Cerebellar nuclear complex (tissue), 1 donor: ENCODE measurements at places on chromosomes 11 and 22.

DNA sequence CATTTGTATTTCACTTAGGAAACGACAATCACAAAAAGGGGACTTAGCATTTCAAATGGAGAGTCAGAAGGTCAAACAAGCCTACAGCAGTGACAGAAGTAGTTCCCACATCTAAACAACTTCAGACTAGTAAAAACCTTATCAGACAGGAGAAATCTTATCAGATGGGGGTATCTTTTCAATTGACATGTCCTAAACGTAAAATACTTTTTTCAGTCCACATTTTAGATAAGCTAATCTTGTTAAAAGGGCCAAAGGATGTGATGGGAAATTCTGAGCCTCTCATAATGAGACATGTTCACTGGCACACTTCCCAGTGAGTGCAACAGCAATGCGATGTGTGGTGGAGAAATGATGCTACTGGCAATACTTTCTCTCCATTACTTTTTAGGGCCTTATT lies 2.4 kb downstream of the MAPK1 start:
- DNase-seq: no peak

DNA sequence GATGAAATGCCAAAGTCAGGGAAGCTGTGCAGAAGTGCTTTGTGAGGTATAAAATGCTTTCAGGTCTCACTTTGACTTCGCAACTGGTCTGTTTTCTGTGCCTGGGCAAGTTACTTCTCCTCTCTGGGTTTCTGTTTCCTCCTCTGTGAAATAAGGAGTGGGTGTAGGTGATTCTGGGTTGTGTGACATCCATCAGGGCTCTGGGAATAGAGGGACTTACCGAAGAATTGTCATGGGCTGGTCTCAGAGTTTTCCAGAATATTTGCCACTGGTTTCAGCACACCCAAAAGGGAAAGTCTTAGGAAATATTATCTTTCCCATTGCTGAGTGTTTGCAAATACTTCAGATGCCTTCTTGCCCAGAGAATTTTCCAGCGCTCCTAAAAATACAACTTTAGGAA lies 118.4 kb downstream of the KIAA1671 start:
- no peak for DNase-seq

- peak; percentile 3 for DNase-seq
These were observed 59.4 kb downstream of the PKNOX2 start for GRCh38 chr11:125223901-125224361.

GRCh38 chr11:12083380-12083779 lies 27.0 kb upstream of the MICAL2 start:
- no peak for DNase-seq

- DNase-seq: no peak
These were observed 37.4 kb upstream of the TOLLIP start for GRCh38 chr11:1346669-1347390.

- DNase-seq: no peak
These were observed 175.2 kb downstream of the SBF2 start for GRCh38 chr11:10118865-10119264.

DNA sequence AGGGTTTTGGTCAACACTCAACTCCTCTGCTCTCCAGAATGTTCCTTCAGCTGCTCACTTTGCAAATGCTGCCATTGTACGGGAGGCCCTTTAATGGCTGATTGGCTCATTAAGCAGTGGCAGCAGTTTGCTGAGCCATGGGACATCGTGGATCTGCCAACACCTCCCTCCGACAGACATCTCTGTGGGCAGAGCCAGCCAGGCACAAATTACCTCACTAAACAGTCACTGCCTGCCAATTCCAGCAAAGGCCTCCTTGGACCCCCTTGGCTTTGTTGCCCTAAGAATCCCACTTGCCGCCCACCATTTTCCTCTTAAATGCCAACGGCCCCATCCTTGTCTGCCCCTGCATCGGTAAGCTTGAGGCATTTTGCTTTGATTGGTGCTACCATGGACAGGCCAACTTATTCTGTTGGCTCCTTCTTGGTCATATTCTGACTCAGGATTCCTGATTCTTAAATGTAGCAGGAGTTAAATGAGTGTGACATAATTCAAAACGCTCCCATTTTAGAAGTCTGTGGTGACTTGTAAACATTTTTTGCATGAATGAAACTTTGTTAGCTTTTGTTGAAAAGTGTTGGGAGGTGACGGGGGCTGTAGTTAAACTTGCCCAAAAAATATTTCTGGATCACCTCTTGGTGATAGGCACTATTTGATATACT lies 57.5 kb upstream of the LMO2 start:
- no peak for DNase-seq

DNA sequence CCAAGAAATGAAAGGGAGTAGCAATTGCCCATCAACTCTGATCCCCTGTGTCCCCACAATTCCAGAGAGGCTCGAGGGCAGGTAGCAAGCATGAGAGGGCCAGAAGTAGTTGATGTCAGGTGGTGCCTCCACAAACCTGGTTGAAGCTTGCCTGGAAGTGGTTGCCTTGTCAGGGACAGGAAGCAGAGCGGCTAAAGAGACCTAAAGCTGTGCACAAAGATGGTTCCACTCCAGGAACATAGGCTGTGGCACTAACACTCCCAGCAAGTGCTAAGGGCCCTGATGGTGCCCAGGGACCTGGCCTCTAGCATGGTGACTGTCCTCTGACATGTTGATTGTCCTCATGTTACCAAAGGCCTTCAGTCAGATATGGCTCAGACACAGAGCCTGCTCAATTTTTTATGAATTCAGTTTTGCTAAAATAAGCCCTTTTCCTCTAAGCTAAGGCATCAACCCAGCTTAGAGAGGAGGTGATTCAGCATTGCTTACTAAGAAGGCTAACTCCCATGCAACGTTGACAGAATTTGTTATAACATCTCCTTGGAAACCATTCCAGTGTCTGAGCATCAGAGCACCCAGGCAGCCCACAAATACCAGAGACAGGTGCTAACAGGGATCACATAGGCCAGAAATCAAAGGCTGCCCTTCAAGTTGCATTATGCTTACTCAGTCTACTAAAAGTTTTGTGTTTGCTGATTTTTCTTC lies 196.3 kb upstream of the ARHGAP20 start:
- no peak for DNase-seq

DNA sequence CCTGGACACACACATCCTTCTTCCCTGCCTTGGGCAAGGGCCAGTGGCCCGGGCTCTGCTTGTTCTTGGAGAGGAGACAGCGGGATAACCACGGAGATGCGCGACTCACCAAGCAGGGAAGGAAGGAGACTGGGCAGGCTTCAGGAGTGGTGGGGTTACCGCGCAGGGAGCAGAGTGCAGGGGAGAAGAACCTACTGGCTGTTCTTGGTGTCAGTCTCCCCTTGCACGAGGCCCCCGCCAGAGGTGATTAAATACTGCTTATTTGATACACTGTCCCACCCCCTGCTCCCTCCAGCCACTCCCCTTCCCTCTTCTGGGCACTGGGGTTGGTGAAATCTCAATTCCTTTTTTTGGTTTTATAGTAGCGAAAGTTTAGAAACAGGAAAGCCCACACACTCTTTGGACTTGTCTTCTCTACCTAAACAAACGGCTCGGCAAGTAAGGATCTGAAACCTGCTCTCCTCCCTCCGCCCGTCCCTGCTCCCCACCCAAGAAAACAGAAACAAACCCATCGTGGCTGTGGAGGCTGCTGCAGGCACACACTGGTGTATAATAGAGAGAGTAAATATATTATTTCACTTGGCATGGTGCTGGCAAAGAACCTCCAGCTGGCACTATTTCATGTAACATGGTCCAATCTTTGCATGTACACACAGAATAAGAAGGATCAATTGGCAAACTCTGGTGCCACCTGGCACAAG lies 10.8 kb downstream of the LARGE2 start:
- no peak for DNase-seq

DNA sequence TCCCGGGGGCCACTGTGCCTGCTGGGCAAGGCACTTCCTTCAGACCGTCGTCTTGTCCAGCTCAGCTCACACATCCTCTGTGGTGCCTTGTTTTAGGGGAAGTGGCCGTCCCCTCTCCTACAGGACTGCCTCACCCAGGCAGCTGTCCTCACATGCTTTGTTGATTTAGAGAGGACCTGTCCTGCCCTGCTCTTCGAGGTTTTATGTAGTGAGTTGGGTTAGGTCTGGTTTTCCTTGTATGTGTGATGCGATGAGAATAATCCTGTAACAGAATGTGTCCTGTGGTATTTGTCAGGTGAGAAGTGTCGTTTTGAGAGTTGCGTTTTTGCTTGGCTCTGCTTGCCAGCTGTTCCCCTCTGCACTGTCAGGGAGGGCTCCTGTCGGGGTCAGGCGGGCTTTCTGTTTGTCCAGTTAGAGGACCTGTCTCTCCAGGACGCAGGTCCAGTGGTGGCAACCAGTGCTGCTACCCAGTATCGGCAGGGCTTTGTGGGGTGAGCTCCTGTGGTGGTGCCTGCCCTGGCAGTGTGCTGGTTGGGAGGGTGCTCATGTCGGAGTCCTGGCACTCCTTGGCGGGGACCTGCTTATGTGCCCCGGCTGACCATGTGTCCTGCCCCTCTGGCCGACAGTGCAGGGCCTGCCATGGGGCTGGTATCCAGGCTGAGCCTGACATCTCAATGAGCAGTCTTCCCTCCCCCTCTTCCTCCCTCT lies 41.3 kb downstream of the MUC6 start:
- DNase-seq: no peak

DNA sequence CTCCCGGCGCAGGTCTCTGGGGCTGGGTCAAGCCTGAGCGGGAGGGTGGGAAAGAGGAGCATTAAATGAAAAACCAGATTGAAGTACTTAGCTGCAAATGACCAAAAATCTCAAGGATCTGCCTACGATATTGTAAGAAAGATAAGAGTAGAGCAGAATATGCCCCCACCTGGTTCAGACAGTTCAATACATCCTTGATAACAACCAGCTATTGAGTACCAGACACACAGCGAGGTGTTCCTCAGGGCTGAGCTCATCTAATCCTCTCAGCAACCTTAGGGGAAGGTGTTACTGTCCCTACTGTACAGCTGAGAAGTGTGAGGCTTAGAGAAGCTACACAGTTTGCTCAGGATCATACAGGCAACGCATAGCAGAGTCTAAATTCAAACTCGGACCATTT lies 27.4 kb upstream of the HMGXB4 start:
- DNase-seq: no peak

DNA sequence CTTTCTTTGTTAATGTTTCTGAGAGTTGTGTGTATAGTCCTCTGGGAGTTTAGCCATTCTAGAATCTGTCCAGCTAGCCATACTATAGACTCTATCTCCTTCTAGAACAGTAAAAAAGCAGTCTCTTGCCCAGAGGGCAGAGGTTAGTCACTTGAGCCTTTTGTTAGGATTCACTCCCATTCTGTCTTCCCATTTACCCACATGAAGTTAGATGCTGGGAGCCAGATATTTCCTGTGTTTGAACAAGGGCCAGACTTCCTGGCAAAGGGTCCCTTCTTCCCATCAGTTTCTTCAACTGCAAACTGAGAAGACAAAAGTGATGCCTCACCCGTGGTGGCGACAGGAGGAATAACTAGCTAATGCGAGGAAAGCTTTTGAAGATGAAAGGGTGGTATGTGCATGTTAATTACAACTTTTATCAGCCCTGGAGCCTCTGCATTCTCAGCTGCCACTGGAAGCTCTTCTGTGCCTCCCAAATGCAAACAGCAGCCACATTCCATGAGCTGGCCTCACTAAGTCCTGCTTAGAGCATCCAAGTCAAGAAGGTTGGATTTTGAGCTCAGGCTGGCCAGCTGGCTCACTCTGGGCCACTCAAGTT lies 12.8 kb downstream of the CD44 start:
- no peak for DNase-seq

DNA sequence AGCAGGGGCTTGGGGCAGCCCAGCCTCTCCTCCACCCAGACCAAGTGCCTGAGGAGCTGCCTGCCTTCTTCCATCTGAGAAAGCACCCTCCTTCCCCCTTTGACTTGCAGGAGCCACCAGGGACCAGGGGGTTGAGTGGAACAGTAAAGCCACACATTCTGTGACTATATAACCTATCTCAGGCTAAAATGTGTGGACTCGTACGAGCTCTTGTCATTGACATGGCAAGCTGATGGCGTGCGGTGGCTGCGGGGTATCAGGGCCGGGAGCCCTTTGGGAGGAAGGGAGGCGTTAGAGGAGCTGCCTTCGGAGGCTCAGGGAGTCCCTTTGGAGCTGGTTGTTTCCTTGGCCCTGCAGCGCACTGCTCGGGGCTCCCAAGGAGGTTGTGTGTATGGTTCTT lies 84.5 kb downstream of the CEP164 start:
- DNase-seq: no peak

DNA sequence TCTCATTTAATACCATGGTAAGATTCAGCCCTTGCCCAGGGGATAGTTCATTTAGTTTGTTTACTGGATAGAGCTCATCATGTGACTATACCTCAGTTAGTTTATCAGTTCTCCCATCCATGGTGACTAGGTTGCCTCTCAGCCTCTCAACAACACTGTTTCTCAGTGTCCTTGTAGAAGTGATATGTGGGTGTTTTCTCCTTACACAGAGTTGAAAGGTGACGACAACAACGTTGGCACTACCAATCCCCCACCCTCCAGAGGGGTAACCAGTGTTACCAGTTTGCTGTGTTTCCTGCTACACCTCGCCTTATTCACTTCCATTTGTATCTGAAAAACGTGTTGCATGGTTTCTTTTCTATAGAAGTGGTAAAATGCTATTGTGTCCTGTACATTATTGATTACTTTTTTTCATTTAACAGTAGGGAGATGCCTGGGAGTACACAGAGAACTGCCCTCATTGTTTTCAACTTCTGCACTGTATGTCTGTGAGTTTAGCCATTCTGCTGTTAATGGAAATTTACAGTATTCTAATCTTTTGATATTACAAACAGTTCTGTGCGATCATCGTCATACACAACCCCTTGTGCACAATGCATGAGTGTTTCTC lies 11.6 kb downstream of the NEAT1 start:
- DNase-seq: no peak

DNA sequence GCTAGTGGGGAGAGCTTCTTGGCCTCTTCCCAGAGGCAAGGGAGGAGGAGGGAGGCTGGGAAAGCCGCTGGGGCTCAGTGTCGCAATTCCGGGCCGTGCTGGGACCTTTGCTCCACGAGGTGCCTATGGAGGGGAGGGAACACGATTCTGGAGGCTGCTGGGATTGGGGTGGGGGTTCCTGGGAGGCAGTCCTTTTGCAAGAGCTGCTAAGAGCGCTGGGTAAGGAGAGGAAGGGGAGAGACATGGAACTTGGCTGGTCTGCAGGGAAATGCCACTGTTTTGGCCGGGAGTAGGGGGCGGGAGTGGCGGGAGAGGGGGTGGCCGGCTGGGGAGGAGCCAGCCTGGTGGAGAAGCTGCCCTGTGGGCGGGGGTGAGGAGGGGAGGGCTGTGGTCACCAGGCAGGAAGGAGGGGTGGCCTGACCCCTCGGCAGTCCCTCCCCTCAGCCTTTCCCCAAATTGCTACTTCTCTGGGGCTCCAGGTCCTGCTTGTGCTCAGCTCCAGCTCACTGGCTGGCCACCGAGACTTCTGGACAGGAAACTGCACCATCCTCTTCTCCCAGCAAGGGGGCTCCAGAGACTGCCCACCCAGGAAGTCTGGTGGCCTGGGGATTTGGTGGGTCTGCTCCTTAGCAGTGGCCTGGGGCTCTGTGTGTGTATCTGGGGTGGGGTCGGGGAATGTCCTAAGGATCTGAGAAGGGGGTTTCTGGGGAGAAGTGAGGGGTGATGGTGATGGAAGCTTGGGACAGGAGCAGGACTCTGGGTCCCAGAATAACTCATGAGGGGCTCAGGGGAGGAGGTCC lies at the start of gene NR1H3:
TSS of gene NR1H3 (plus strand) at position 480 of the 800 bp plus-strand sequence. CDS start 1,221 bp downstream, outside the sequence.
- DNase-seq: no peak

GRCh38 chr22:37501610-37502341 lies 15.6 kb upstream of the MFNG start:
- no peak for DNase-seq
